ENCODE measurements at places on chromosomes 5 and 9.

GRCh38 chr5:24850926-24851486 lies 206.2 kb upstream of the CDH10 start:
- no peak for DNase-seq

DNA sequence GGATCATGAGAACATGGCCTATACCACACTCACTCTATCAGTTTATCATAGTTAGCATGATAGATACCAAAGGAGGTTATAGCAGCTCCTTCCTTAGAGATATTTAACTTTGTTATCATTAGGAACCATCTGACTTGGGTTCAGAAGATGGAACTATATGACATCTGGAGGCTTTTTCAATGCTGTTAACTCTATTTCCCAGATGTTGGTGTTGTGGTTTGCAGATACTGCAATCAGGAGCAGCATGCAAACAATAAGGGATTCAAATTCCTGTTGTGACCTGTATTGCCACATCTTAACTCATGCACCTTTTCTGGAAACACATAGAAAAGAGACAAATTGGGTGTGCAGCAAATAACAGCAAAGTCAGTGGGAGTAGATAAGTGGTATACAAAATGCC lies 201.7 kb downstream of the NNT start:
- DNase-seq, result no peak

DNA sequence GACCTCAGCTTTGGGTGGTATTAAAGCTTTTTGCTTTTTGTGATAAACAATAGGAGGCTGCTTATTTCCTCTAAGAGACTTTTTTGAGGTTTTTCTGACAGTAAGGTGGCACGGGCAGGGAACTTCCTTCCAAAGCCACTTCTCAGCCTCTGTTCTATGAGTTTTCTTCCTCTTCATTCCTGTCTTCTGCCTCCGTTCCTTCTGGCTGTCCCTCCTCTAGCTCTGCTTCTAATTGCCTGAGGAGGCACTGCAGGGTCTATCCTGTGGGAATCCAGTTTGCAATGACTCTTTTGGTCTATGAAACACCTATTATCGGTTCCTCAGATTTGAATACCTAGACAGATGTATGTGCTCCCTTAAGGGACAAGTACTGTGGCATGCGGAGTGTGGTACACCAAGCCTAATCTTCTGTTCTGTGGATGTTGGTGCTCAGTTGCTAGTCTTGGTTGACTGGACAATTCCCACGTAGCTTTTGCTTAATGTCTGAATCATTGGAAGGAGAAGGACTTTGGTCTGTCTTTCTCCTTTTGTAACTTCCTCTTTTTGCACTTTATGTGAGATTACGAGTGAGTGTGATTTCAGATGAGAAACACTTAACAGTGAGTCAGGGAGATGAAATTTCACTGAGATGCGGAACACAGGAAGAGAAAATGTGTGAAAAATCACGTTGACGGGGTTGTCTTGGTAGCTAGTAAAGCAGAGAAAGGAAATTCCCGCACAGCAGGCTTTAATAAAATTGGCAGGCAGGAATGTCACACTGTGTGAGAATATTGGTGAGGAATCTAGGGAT lies 305.2 kb downstream of the EFNA5 start:
- no peak for DNase-seq

GRCh38 chr5:142507531-142508372 lies 178.1 kb downstream of the FGF1 start:
- no peak for DNase-seq

DNA sequence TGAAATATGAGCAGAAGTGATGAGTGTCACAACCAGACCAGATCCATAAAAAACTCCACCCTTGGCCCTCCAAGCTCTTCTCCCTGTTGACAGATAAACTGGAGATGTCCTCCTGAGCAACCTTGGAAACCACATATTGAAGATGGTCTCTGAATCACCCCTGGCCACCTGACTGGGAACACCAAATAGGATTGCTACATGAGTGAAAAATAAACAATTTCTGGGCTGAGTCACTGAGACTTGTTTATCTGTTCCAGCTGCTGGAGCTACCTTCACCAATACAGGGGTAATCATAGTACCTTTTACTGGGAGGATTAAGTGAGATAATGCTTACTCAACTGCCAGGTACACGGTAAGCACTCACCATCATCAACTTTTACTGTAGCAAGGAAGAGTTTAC lies 53.3 kb downstream of the PCA3 start:
- DNase-seq, result no peak

DNA sequence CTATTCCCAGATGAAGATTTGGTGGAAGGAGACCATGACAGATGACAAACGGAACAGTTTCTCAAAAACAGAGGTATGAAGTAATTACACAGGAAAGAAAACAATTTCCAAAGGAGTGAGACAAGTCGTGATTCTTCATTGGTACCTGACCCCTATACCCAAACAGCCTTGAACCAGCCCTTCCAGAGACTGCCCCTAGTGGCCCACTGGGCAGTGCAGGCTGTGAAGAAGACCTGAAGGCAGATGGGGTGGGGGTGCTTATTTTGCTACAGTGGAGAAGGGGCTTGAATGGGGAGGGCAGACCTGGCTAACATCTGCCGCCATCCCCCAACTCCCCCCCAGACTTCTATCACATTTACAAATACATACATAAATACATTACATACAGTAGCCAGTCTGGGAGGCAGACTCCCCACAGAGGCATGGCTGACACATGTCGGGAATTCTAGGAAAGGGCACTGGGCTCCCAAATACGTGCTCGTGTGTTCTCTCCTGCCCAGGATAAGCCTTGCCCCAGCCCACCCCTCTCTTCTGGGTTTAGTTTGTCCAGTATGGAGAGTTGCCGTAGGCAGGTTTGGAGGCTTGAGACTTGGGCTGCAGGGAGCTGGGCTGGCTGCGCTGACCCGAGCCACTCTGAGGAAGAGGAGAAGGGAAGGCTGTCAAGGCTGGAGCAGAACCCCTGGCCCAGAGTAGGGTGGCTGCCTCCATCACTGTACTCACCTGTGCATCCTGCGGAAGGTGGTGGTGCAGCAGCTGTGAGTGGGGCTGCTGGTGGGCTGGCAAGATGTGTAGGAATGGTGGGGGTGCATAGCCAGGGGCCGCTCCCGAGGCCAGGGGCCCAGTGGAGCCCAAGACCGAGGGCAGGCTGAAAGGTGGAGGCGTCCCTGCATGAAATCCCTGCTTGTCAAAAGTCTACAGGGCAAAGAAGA lies 105.3 kb downstream of the UBE2R2 start:
- no peak for DNase-seq

- no peak for DNase-seq
These were observed 413.0 kb upstream of the CDH9 start for GRCh38 chr5:27451377-27451776.

- DNase-seq, result no peak
These were observed 515 bp upstream of the F2R start for GRCh38 chr5:76715486-76715735.

GRCh38 chr5:176817369-176817840 lies 7.0 kb downstream of the UNC5A start:
- DNase-seq, result no peak

DNA sequence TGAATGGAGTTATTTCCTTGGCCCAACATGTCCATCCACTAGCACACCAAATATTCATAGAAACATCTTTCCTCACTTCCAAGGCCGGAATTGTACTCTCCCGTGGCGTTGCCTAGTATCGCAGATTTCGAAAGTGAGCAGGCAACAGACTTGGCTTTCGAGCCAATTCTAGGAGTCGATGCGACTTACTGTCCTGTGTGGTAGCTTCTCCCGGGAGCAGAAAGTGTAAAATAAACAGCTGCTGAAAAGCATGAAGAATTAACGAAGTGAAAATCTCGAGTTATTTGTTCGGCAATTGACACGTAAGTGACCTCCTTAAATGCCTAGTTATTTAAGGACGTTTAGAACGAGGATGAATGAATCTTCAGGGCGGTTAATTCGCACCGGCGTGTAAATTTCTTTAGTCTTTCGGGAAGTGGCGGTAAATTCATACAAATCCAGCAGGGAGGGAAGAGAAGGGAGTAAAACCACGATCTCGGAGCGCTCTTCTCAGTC lies 449 bp upstream of the PCSK5 start:
- peak; percentile 4 for DNase-seq

DNA sequence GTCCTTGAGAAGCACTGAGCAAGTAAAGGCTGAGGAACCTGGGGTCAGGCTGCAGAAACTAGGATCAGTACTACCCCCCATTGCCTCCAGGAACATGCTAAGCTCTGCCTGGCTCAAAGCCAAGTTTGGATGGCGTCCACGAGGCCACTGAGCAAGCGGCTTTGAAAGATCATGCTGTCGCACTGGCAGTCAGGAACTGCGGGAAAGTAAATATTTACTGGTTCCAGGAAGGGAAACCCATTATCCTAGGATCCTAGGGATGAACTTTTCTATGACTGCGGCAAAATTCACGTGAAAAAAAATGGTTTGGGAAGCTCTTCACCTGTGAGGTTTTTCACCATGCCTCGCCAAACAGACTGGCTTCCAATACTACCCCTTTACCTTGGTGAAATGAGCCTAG lies 75.3 kb upstream of the PJA2 start:
- no peak for DNase-seq

DNA sequence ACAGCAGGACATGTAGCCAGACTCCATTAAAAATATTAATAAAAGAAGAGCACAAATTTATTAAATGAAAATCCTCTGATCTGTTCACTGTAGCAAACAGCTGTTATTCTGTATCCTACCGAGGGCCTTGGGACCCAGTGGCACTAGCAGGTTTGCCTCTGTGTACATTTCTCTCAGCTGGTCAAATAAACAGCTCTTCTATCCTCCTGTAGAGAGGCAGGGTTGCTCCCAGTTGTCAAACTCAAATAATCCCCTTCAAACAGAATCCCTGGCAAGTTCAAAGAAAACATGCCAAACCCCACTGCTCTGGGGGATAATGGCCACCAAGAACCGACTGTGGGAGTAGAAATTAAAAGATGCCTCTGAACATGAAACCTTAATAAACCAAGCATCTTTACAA lies 1262.0 kb upstream of the DMAC1 start:
- no peak for DNase-seq
